T-helper 17 cell (primary cell): ENCODE measurements at places on chromosomes 4 and X. TPM values are rescaled to one million over a fixed set of nuclear protein-coding genes. Genes with fewer than 3 reads are reported as not detected.

Gene SOX3
- not detected for total RNA-seq

Gene NKX6-1
- total RNA-seq, result 0.12 TPM

Gene C4orf36
- not detected for total RNA-seq

Gene ANKRD50
- total RNA-seq, result 0.44 TPM

Gene LDB2
- total RNA-seq, result not detected

Gene GAB3
- 17.7 TPM for total RNA-seq

Gene PABPC4L
- total RNA-seq, result not detected
